Activated naive CD4-positive, alpha-beta T cell treated with anti-CD3 and anti-CD28 coated beads for 36 hours (primary cell): ENCODE measurements at places on chromosomes 1 and 21. TPM values are rescaled to one million over a fixed set of nuclear protein-coding genes. Genes with fewer than 3 reads are reported as not detected.

EPS8L3 gene
- total RNA-seq, result not detected

IPO13 gene
- 8.0 TPM for total RNA-seq

B3GALT5 gene
- total RNA-seq, result not detected

TATDN3 gene
- 16.9 TPM for total RNA-seq

MARK1 gene
- total RNA-seq, result not detected

NUF2 gene
- 69.0 TPM for total RNA-seq

CAMK2N1 gene
- 0.69 TPM for total RNA-seq

RUNX3 gene
- 72.3 TPM for total RNA-seq

CDCA8 gene
- 78.6 TPM for total RNA-seq

CD164L2 gene
- not detected for total RNA-seq

DCDC2B gene
- not detected for total RNA-seq

SV2A gene
- 8.6 TPM for total RNA-seq

TTC24 gene
- 3.9 TPM for total RNA-seq

PTPN7 gene
- 112 TPM for total RNA-seq

LMOD1 gene
- not detected for total RNA-seq

CADM3 gene
- not detected for total RNA-seq

FMO3 gene
- total RNA-seq, result not detected

CHAF1B gene
- 30.5 TPM for total RNA-seq

RC3H1 gene
- 24.2 TPM for total RNA-seq

GUCA2B gene
- total RNA-seq, result not detected

GNPAT gene
- 60.4 TPM for total RNA-seq

COQ8A gene
- total RNA-seq, result 24.8 TPM

SH2D5 gene
- 0.15 TPM for total RNA-seq

HSD3B2 gene
- total RNA-seq, result not detected

MTARC2 gene
- not detected for total RNA-seq

LRRC71 gene
- not detected for total RNA-seq

PGBD2 gene
- 3.5 TPM for total RNA-seq

DNASE2B gene
- total RNA-seq, result not detected

REN gene
- total RNA-seq, result not detected
